ENCODE measurements at places on chromosomes 7 and 10.

- DNase-seq: no peak
Observed at GRCh38 chr7:156585025-156585648, 55.4 kb upstream of the RNF32 start.

DNA sequence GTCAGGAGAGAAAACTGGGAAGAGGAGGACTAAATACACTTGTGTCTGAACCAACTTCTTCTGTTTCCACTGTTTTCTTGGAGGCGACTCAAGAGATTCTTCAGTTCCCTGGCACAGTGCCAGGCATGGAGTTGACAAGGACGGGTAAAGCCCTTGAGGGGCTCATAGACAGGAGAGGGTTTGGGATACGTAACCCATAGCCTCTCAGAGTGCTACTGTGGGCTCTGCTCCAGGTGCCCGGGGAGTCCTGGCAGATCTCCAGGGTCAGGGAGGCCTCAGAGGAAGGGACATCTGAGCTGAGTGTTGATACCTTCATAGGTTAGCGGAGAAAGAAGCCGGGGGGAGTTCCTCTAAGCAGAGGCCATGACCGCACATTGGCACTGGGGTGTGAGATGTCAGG, 42.0 kb downstream of the GALNT17 start:
- DNase-seq: no peak

DNA sequence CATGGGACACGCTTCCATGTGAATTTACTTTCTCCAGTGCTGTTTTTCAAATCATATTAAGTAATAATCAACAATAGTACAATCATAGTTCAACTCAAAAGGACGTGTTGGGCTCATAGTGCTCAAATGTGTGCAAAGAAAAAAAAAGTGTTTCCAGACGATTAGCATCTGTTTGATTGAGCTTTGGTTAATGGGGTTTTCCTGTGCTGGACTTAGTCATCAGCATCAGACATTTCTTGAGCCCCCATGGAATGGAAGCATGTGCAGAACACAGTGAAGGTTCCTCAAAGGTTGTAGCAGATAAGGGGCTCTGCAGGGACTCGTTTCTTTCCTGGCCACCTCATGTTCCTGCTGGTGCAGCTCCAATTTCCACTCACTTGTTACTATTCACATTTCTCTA, 233.9 kb downstream of the PAXIP1 start:
- no peak for DNase-seq

GRCh38 chr7:141221007-141221612, 147.2 kb downstream of the TMEM178B start:
- no peak for DNase-seq

DNA sequence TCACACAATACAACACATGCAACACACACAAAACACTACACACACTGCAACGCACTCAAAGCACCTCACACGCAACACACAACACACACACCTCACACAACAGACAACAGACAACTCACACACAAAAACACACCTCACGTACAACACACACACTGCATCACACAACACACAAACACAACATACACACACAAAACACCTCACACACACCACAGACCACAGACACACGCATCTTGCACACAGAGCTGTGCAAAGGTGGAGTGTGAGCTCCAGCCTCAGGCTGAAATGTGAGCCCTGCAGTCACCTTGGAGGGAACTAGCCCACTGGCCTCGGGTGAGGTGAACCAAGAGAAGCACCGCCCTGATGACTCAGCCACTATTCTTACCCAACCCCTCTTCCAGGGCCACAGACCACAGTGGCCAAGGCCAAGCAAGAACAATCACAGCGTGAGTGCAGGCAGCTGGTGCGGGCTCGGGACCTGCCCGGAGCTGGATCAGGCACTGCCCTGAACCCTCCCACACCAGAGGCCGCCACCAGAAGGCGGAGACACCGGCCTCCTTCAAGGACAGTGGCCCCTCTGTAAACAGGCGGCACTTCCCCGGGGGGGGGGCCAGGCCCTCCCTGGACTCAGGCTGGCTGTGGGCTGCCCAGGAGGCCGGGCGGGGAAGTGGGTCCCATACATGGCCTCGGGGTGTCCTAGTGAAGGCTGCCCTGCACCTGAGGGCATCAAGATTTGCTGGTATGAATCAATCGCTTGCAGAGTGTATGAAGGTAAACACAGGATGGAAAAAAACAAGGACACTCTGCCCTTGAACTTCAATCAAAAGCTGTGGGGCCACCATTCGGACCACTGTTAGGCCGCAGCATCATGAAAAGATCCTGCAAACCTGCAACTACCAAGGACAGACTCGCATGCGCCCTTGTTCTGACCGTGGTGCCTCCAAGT, 106.7 kb downstream of the TNS3 start:
- no peak for DNase-seq

GRCh38 chr10:78046711-78047269, 13.1 kb downstream of the RPS24 start:
- no peak for DNase-seq

DNA sequence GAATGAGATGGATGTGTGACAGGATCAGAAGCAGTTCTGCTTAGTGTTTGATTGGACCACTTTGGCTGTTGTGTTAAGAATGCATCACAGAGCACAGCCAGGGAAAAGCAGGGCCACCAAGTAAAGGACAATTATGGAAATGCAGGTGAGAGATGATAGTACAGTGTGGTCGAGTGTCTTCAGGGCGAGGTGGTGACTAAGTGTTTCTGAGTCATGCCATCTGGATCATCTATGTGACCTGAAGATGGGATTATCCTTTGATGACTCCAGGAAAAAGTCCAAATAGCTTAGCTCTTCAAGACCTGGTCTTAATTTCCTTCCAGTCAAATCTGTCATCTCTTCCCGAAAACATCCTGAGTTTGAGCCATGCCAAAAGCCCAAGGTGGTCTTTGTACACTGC, 523.2 kb upstream of the IGFBP3 start:
- no peak for DNase-seq

- DNase-seq: no peak
Observed at GRCh38 chr10:3278771-3279170, 106.2 kb upstream of the PITRM1 start.
